ENCODE measurements at places on chromosomes 5 and 9. TPM values are rescaled to one million over a fixed set of nuclear protein-coding genes. Genes with fewer than 3 reads are reported as not detected.

Gene MSMP
- total RNA-seq, result not detected

Gene STPG3
- total RNA-seq, result 0.36 TPM

Gene NIPAL4
- not detected for total RNA-seq

Gene MCC
- 45.6 TPM for total RNA-seq

Gene IL3
- total RNA-seq, result not detected

Gene TRPM3
- 1.2 TPM for total RNA-seq

Gene PCDHGA1
- 1.1 TPM for total RNA-seq

Gene PCDHB12
- total RNA-seq, result 0.59 TPM

Gene PDE8B
- total RNA-seq, result under 0.01 TPM

Gene NEUROG1
- total RNA-seq, result not detected

Gene FOXD4L4
- under 0.01 TPM for total RNA-seq

Gene AGPAT2
- 30.0 TPM for total RNA-seq

Gene GPRIN1
- 1.8 TPM for total RNA-seq

Gene SHC3
- 0.36 TPM for total RNA-seq

Gene IL5
- not detected for total RNA-seq

Gene CCL27
- 0.36 TPM for total RNA-seq

Gene GABRA1
- total RNA-seq, result not detected

Gene NR5A1
- not detected for total RNA-seq

Gene IFNK
- not detected for total RNA-seq

Gene TGFBI
- total RNA-seq, result 2,120 TPM

Gene PHF24
- not detected for total RNA-seq

Gene SARDH
- total RNA-seq, result 10.9 TPM

Gene LMX1B
- total RNA-seq, result under 0.01 TPM

Data from osteoblast (primary cell).